Stimulated activated CD4-positive, alpha-beta T cell treated with anti-CD3 and anti-CD28 coated beads, Interleukin-1b, Interleukin-23, amount 100 ng/mL, for 24 hours (primary cell): ENCODE measurements at places on chromosomes 2 and 18.

GRCh38 chr18:45690975-45691815 is 32.8 kb upstream of the SLC14A1 start:
- DNase-seq, result peak; percentile 55

GRCh38 chr18:44869533-44869932 is 188.8 kb downstream of the SETBP1 start:
- DNase-seq, result no peak

GRCh38 chr18:50311650-50312049 is 24.2 kb upstream of the CXXC1 start:
- DNase-seq, result no peak

DNA sequence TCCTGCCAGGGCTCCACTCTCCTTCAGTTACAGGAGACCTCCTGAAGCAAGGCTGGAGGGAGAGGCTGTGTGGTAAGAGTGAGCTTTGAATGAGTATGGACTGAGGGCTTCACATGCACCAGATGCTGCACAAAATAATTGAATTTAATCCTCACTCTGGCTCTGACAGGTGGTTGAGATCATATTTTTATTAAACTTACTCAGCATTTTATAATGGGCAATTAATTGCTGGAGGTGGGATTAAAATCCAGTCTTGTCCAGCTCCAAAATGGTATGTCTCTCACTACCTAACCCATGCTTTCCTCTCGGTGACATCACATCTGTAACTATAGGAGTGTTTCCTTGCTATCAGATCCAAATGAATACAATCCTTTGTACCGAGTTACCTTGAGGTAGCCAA is 66.2 kb upstream of the AQP4 start:
- DNase-seq, result no peak

DNA sequence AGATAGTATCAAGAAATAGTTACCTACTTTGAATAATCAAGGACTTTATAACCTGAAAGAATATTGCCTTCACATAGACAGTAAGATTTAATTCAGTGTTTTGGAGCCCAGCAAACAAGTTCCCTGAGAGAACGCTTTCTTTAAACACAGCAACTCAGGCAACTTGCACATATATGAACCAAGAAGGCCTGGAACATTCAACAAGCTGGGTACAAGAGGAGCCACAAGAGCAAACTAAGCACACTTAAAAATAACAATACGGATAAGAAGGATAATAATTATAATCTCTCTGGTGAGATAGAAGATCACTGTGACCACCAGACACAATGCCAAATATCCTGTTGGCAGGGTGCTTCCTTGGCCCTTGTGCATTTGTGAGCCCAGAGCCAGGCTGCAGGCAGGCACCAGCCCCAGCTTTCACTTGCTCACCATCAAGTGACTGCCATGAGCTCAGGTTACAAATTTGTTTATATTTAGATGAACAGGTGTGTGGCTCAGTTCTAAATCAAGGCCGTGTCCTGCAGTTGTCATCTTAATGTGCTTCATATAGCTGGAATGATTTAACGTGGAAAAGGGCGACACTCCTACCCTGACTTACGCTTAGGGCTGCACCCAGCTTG is 446.6 kb downstream of the IRS1 start:
- DNase-seq, result no peak

DNA sequence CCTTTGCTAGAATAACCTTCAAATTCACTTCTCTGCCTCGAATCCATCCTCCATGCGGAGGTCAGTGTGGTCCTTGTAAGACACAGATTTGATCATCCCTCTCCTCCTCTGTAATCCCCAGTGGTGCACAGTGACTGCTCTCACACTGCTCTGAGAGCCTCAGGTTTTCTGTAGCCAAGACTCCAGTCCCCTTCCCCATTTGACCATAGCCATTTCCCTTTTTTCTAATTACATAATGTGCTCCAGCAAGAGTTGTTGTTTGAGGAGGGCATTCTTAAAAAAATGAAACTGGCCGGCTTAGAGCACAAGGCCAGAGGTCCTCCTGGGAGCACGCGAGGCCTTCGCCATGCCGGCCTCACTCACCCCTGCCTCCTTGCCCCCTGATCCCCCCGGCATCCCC is 34.7 kb upstream of the LPIN1 start:
- no peak for DNase-seq

GRCh38 chr2:202758604-202759003 is 113.0 kb downstream of the ICA1L start:
- DNase-seq, result no peak
